Central memory CD4-positive, alpha-beta T cell (primary cell): ENCODE measurements at places on chromosomes 7 and 10.

- no peak for DNase-seq
Measured at GRCh38 chr10:122243550-122243949, 27.5 kb upstream of the BTBD16 start.

DNA sequence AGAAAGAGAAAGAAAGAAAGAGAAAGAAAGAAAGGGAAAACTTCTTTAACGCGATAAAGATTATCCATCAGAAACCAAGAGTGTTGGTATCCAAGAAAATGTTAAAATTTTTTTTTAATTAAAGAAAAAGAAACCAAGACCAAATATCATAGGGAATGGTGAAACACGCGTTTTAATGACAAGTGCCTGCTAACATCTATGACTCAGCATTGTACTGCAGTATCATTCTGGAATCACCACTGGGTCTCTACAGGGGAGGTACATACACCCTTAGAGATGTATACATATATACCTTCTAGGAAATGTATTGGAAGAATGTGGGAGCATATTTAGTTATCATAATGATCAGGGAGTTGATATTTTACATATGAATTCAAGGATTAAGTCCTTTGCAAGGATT lies 32.1 kb upstream of the PIK3AP1 start:
- DNase-seq = no peak

GRCh38 chr7:117673839-117674238 lies 194.0 kb downstream of the CFTR start:
- DNase-seq = no peak

DNA sequence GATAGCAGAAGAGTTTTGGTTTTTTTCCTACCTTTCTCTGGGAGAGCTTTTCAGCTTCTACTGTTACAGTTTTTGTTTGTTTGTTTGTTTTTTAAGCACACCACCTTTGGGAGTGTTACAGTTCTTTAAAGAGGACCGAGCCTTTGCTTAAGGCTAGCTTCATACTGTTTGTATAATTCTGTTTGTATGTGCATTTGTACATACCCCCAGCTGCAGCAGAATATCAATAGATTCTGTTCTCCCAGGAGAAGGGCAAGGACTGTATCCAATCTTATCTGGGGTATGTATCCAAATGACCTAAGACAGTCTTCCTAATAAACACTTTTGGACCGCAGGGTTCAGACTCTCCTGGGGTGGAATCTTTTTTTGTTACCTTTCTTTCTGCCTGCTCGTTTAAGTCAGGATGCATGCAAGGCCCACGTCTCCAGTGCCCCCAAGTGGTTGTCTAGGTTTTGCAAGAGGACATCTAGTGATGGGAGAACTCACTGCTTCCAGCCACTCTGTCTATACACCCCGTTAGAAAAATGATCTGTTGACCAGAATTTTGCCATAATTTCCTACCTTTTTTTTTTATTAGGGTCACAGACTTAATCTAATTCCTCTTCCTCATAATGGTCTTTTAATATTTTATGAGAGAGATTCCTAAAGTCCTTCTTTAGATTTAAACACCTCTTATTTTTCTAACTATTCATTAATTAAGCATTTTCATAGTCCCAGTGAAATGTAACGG lies 23.9 kb downstream of the NRF1 start:
- peak; percentile 58 for DNase-seq

DNA sequence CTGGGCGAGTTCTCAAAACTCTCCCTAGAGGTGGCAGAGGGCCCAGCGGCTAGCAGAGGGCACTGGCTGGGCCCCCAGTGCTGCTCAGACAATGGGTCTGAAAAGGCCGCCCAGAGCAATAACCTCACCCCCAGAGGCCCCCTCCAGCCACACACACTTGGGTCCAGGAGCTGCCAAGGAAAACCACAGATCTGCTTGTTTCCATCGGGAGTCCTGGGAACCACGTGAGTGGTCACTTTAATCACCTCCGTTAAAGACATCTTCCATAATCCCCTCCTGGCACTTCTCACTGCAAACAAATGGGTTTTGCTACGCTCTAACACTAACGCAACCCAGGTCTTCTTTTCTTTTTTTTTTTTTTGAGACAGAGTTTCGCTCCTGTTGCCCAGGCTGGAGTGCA lies 30.0 kb downstream of the NUDT1 start:
- DNase-seq = no peak
